Activated naive CD4-positive, alpha-beta T cell (primary cell): ENCODE measurements at places on chromosomes 7 and 10.

DNA sequence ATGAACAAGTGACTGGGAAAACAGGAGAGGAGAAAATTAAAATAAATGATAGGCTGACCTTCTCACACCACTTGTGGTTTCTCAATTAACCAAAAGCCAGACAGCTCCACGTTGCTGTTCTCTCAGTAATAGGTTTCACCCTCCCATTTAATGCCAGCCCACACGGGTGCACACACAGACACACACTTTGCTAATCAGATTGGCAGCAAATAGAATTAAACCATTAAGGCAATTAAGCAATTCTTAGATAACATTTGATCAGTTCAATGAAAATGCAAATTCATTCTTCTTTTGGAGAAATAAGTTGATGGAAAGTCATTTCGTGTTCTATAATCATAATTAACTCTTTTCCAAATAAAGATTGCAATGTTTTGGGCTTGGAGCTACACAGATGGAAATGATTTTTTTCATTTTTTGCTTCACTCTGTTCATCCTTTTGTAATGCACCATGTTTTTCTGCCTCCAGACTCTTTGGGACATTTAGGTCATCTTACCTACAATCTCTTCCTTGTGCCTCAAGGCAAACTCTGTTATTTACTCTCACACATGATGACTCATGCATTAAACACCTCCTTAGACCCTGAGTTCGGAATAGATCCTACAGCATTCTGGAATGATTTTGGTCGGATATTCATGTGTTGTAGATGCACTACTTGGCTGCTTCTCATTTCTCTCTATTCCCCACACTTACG, 700.7 kb downstream of the AUTS2 start:
- no peak for DNase-seq

GRCh38 chr10:128721963-128722445, 595.8 kb upstream of the MKI67 start:
- no peak for DNase-seq

- no peak for DNase-seq
These were observed 78.5 kb downstream of the SAMD9 start for GRCh38 chr7:93039282-93039681.

GRCh38 chr10:62788861-62789467, 15.6 kb upstream of the ADO start:
- DNase-seq: no peak

- DNase-seq: no peak
These were observed 212.4 kb upstream of the GALNT17 start for GRCh38 chr7:70919481-70920073.

DNA sequence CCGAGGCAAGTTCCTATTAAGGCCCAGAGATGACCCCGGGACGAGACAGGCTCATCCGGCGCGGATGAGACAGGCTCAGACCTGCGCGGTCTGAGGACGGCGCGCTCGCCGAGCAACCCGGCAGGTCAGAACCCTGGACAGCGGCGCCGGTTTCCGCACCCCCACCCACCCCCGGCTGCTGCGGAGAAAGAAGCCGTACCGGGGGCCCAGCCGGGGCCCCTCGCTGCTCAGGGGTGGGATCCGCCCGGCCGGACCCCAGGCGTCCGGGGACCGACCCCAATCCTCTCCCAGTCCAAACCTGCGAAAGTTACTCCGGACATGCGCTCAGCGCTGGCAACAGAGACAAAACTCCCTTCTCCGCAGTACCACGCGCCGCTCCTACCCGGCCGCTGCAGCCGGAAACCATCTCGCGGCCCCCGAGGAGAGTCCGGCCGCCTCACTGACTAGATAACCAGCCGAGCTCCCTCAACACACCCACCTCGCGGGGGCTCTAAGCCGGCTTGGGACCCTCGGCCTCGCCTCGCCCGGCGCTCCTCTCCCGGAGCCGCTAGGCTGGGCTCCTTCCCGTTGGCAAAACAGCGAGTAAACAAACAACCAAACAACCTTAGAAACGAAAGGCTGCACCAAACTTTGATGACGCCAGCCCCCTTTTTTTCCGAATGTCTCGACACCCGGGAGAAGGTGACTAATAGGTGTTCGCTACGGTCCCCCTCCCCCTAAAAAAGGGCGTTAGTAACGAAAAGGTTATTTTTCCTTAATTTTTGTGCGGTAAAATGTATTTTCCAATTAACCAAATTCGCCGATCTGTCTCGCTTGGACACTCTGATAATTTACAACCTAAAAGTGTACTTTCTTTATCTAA, 2.3 kb upstream of the DRGX start:
- DNase-seq: peak; percentile 6

DNA sequence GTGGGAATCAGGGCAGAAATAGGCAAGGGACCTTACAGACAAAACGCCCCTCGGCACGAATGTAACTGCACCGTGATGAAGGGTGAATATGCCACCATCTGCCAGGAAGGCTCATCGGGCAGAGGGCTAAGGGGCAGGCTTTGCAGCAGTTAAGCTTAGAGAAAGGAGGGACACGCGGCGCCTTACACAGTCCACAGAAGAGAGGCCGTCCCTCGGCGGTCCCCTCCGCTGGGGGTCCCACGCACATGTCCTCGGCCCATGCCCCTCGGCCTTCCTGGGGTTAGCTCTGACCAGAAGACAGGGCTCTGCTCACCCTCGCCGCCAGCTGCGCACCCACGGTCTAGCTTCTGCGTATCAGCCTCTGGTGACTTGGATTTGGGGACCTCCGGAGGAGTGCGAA, 141.1 kb downstream of the DYNC2I1 start:
- no peak for DNase-seq

- no peak for DNase-seq
These were observed 79.4 kb downstream of the HYCC1 start for GRCh38 chr7:22934473-22935065.

DNA sequence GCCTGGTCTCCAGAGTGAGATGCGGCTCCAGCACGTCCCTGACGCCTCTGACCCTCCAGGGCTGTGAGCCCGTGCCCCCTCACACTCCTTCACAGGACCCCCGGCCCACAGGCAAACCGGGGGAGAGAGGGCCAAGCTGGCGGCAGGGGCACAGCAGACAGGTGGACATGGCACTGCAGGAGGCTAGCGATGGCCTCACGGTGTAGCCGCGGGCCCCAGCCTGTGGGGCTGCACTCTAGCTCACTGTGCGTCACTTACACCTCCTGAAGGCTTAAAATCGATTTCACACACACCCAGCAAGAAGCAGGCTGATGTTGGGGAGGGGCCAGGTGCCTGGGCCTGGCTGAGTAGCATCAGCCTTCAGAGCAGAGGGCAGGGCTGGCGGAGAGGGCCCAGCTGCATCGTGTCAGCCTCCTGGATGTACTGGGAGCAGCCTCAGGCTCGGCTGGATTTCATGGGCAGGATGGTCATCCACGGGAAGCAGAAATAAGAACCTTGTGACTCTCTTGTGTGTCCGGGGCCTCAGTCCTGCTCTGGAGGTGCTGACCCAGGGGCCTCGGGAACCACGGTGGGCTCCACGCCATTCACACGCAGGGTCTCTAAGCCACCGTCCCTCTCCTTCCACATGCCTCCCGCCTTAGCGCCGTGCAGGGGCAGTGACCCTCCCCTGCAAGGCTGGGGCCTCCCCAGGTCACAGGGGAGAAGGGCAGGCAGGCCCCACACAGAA, 19.4 kb upstream of the KNDC1 start:
- DNase-seq: no peak

GRCh38 chr7:44338600-44338999, 13.2 kb upstream of the CAMK2B start:
- DNase-seq: no peak

GRCh38 chr10:97914837-97915211, 65.2 kb downstream of the GOLGA7B start:
- peak; percentile 60 for DNase-seq

- DNase-seq: peak; percentile 15
These were observed 63.2 kb upstream of the TOMM7 start for GRCh38 chr7:22885797-22886261.

- no peak for DNase-seq
These were observed 900 bp upstream of the MICALL2 start for GRCh38 chr7:1459920-1460820.

GRCh38 chr10:74206746-74207145, 55.7 kb downstream of the ADK start:
- DNase-seq: no peak

GRCh38 chr7:41874201-41874785, 171.4 kb upstream of the INHBA start:
- DNase-seq: no peak

DNA sequence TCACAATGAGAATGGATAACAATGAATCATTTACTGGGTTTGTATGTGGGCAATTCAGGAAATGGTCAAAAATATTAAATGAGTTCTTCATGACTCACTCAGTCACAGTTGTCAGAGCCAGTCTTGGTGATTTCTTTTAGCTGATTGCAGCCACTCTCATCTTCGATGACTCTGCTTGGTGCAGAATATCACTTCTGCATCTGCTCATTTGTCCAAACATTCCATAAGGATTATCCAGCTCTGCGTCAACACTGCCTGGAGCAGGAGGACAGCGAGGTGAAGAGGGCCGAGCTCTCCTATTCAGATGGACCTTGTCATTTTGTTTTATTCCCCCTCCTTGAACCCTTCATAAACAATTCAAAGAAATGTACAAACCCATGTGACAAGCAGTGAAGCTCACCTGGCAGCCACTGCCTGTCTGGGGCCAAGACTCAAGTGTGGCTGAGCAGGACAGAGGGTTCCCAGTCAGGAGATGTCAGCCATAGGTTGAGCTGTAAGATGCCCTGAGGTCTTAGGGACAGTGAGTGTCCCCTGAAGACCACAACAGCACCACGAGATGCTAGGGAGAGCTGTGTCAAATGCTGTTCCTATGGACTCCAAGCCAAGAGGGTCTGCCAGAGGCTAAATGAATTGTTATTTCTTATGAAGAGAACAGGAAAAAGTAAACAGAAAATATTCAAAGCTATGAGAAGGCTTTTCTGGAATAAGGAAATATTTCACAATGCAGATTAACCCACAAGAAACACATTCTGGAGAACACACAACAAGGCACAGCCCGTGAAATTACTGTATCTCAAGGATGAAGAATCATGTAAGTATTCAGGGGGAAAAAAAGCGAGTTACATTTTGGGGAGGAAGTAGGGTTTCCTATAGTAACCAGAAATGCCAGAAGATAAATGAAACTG, 33.1 kb upstream of the EGFR start:
- no peak for DNase-seq

- no peak for DNase-seq
These were observed 68.0 kb downstream of the PDSS1 start for GRCh38 chr10:26765549-26765948.

DNA sequence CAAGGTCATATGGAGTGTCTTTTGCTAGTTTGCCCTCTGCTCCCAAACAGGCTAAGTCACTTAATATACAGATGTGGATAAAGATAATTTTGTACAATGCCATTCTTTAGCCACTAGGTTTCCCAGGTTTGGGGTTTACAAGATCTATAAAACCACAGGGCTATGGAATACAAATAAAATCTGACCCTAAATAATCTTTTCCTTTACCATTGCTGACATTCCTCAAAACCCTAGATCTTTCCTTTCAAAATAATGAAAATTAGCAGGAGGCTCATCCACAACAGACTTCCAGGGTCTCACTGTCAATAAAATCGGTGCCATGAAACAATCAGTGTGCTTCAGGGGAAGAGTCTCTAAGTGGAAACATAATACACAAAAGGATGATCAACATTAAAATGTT, 148.4 kb downstream of the CPEB3 start:
- DNase-seq: no peak

DNA sequence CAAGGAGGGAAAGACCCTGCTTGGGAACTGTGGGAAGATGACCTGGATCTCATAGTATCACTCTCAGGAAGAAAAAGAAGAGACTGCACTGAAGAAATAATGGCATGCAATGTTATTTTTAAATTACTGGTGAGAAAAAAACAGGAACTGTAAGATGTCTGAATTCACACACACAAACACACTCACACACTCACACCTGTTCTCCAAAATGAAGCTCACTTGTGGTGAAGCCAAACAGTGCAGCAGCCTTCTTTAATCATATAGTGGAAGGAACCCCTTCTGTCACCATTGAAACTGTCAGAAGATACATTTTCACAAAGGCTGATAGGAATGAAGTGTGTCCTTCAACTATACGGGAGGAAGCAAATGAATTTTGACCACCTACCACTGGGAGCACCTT, 156.5 kb upstream of the GHITM start:
- no peak for DNase-seq

- no peak for DNase-seq
These were observed 83.3 kb downstream of the PAX2 start for GRCh38 chr10:100828738-100829096.

DNA sequence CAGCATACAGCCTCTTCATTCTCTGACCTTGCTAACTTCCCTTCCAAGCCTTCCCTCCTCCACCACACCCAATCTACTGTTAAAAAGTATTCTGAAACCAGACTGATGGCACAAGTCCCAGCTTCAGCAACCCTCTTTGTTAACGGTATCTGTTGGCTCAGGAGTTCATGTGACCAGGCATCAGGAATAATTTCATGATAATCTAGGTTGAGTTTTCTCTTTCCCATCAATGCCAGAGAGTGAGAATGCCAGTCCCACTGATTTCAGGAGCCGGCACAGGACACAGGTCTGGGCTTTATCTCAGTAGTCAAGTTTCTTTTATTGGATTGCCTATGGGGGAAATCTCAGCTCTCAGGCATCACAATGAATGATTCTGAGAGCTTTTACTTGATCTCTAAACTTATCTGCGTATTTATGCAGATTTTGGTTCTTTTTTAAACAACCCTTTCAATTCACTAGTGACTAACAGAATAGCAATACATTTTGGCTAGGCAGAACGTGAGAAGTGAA, 231.0 kb upstream of the LYZL1 start:
- no peak for DNase-seq

- DNase-seq: no peak
These were observed 1.9 kb downstream of the RSBN1L start for GRCh38 chr7:77698042-77698625.

DNA sequence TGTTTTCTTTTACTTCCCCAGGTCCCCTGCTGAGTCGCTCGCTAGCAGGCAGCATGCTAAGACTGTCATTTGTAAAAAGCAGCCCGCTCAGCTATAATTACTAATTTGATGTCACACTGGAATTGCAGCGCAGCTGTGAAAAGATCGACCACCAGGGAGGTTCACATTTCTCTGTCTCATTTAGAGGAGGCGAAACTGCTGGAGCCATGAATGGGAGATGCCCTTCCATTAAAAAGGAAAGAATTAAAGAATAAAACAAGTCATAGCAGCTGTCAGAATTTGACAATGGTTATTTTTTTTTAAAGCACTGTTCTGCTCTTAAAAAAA, 153.5 kb downstream of the PIP4K2A start:
- no peak for DNase-seq

DNA sequence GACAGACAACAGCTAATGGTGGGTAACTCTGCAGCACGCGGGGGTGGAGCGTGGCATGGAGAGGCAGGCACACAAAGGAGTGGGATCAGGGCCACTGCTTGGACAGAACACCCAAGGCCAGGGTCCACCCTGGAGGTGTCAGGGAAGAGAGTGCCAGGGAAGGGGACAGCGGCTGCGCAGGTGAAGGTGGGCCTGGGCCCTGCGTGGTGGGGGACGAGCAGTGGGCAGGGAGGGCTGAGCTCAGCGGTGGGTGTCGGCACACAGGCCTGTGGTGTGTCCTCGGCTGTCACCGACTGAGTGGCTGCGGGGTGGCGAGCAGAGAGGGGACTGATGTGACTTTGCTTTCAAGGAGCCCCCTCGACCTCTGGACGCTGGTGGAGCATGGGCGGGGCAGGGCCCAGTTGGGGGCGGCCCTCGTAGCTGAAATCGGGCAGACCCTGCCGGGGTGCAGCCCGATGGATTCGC, 8.4 kb upstream of the SCART1 start:
- DNase-seq: no peak

- no peak for DNase-seq
These were observed 958.0 kb upstream of the PHF14 start for GRCh38 chr7:10015687-10016086.
